NCI-H1436 (cell line): ENCODE measurements at places on chromosomes 1 and 21.

DNA sequence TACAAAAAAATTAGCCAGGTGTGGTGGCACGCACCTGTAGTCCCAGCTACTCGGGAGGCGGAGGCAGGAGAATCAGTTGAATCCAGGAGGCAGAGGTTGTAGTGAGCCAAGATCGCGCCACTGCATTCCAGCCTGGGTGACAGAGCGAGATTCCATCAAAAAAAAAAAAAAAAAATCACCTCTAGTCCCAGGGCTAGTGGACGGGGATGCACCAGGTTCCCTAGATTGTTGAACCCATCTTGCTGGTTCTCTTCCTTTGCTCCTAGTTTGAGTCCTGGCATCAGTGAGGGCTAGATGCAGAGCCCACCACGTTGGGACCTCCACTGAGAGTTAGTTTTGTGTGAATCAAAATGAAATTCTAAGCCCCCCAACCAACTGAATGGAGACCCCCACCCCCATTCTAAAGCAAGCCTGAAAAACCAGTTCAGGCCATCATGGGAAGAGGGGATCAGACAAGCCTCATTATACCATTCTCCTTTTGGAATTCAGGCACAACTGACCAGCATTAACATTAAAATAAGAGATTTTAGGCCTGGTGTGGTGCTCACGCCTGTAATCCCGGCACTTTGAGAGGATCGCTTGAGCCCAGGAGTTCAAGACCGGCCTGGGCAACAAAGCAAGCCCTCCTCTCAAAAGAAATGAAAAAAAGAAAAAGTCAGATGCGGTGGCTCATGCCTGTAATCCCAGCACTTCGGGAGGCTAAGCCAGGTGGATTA lies 17.9 kb upstream of the L1TD1 start:
- no peak for DNase-seq

GRCh38 chr1:198132060-198132781 lies 24.6 kb upstream of the NEK7 start:
- DNase-seq = no peak

GRCh38 chr1:26553942-26554682 lies 24.6 kb downstream of the RPS6KA1 start:
- no peak for DNase-seq

GRCh38 chr1:64983110-64983509 lies 16.8 kb upstream of the JAK1 start:
- no peak for DNase-seq

DNA sequence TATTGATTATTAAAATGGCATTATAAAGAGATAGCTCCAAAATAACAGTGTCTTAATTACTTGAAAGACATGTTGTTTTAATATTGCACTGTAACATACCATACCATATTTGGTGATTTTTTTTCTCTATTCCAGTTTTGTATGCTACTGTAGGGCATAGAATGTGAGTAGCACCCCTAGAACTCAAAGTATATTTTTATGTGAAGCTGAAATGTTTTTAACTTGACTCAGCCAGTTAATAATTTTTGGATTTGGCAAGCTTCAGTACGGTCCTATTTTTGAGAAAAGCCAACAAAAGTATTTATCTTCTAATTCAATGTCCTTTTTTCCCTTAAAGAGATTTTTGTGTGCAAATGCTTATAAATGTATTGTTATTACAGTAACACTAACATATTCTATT lies 593.8 kb downstream of the USP25 start:
- DNase-seq = no peak

DNA sequence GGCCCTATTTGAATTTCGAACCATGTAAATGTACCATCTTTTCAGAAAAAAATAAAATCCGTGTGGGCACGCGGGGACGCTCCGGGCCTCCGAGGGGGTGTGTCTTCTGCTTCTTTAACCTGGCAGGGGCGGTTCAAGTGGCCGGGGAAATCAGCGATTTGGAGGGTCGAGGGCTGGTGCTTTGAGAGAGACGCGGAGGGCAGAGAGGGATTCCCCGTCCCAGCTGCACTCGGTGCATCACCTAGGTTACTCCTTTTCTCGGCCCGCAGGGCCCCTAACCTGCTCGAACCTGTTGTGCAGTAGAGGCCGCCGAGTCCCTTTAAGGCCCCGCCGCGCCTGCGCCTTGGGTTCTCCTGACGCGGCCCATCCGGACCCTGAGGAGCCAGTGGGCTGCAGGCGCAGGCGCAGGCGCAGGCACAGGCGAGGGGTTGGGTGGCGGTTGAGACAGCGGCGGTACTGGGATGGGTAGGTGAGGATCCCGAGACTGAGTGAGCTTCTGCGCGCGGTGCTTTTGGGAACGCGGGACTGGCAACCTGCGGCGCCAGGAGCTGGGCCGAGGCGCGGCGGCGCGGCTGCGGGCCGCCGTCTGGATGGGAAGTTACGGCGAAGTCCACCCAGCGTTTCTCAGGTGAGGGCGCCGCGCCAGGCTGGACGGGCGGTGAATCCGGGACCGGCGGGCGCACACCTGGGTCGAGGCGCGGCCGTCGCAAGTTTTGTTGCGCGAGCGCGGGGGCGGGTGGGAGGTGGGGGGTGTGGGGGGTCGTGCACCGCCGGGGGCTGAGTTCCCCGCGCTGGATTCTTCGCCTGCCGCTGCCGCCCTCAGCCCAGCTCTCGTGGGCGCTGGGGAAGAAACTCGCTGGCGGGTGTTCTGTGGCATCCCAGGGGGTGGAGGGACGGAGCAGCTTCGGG lies at the start of gene NBPF3:
Gene NBPF3 (plus strand): TSS at position 417 of the 909 bp plus-strand sequence. CDS start 4,950 bp downstream, outside the sequence.
- DNase-seq = peak; percentile 76
